ENCODE measurements at places on chromosomes 16 and 17.

GRCh38 chr16:66800856-66801255, 528 bp downstream of the TERB1 start:
- no peak for DNase-seq

GRCh38 chr17:28615260-28615940, 1.4 kb upstream of the RSKR start:
- DNase-seq, result no peak

DNA sequence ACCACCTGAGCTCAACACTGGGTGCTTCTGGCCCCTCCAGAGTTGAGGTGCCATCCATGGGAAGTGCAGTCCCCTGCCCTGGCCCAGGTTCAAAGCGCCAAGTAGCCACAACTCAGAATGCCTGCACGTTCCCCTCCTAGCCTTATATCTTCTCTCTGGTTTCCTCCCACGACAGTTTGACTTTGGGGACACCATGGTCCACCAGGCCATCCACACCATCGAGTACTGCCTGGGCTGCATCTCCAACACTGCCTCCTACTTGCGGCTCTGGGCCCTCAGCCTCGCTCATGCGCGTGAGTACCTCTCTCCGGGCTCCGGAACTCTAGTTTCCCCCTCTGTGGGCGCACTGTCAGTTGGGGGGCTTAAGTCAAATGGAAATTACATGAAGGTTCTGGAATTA, 22.4 kb upstream of the NAGLU start:
- no peak for DNase-seq

DNA sequence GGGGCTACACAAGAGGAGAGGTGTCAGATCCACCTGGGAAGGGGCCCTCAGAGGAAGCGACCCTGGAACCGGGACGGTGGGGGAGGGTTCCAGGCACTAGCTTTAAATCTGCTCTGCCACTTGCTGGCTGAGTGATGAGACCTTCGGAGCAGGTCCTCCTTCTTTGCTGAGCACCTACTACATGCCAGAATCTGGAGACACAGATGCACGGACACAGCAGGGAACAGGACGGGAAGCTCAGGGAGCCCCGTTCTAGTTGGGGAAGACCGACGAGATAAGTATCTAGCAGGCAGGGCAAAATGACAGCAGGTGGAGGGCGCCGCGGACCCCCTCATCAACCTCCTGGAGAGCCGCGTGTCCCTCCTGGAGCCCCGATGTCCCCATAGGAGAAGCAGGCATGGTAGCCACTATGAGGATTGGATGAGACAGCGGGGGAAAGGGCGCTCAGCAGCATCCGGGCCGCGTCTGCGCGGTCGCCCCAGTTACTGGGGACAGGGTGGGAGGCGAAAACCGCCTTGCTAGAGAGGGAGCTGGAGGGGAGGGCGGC, 27.2 kb downstream of the SBK1 start:
- DNase-seq, result no peak

DNA sequence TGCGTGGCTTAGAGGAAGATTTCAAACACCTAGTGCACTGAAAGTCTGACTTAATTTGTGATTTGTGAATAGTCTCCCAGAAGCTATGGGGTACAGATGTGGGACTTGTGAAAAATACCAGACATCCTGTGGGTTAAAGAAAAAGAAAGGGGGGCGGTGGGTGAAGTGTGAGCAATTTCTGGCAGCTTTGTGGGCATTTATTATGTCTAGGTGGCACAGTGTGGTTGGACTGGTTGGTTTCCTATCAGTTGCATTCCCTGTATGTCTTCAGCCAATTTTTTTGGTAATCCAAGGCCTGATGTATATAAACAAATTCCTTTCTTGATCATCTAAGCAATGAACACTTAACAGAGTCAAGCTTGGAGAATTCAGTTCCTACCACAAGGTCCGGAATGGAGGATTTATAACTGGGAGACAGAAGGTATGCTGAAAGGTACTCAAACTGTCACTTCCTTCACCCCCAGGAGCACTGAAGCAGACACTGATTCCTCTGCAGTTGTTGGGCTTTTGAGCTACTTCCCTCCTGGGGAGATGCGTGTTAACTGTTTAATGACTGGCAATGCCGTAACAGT, 211.6 kb downstream of the WWOX start:
- peak; percentile 35 for DNase-seq

DNA sequence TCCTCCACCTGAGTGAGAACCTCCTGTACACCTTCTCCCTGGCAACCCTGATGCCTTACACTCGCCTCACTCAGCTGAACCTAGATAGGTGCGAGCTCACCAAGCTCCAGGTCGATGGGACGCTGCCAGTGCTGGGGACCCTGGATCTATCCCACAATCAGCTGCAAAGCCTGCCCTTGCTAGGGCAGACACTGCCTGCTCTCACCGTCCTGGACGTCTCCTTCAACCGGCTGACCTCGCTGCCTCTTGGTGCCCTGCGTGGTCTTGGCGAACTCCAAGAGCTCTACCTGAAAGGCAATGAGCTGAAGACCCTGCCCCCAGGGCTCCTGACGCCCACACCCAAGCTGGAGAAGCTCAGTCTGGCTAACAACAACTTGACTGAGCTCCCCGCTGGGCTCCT, 679 bp downstream of the GP1BA start:
- DNase-seq, result no peak

- no peak for DNase-seq
Measured at GRCh38 chr17:21177854-21178600, 35.9 kb downstream of the TMEM11 start.

- no peak for DNase-seq
Measured at GRCh38 chr16:89039756-89040155, 53.9 kb upstream of the ACSF3 start.

DNA sequence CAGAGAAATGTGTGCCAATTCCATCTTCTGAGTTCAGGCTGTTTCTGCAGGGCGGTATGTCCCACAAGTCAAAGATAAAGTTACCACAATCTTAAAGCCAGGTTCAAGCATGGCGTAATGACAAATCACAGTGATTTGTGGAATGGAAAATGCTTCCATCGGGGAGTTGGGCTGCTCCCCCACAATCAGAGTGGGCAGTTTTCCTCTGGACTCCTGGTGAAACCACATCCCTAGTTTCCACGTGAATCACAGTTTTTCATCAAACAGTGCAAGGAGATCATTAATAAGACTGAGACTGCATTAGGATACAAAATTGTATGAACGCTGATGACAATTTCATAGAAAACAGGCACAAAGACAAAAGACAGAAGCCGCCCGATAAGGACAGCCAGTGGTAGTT, 3.6 kb downstream of the LITAF start:
- DNase-seq, result no peak

DNA sequence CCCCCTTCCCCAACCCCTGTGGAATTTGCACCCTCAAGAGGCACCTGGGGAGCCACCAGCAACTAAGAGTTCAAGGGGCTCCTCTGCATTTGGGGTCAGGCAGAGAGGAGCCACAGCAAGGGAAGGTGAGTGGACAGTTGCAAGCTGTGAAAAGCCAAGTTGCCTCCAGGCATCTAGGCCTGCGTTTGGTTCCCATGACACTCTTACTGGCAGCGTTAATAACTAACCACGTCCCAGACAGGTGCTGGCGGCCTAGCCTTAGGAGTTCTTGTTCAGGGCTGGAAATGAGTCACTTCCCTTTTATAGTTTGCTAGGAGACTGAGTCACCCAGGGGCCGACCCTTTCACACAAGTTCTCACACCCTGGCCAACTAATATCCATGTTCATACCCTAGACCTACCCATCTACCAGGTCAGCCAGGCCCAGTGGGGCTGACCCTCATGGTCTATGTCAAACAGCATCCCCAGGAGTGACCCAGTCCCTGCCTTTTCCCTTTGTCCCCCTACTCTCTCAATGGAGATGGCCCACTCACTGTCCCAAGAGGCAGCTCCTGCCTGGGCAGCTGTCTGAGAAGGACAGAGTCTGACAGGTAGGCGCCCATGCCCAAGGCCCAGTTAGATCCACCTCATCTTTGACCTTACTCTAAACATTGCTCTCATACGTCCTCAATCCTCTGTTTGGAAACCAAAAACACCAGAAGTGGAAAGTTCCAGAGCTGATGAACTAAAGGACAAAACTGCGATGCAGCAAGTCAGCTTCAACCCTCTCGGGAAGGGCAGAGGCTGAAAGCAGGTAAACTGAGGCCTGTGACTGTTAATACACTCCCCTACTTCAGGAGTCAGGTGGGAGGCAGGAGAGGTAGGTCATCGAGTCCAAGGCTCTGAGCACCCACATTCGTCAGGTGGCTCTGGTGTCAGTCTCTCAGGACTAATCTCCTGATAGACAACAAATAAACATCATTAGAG, 300.6 kb downstream of the SOX9 start:
- DNase-seq, result peak; percentile 32

- peak; percentile 3 for DNase-seq
Measured at GRCh38 chr16:13426269-13426668, 493.7 kb upstream of the ERCC4 start.

DNA sequence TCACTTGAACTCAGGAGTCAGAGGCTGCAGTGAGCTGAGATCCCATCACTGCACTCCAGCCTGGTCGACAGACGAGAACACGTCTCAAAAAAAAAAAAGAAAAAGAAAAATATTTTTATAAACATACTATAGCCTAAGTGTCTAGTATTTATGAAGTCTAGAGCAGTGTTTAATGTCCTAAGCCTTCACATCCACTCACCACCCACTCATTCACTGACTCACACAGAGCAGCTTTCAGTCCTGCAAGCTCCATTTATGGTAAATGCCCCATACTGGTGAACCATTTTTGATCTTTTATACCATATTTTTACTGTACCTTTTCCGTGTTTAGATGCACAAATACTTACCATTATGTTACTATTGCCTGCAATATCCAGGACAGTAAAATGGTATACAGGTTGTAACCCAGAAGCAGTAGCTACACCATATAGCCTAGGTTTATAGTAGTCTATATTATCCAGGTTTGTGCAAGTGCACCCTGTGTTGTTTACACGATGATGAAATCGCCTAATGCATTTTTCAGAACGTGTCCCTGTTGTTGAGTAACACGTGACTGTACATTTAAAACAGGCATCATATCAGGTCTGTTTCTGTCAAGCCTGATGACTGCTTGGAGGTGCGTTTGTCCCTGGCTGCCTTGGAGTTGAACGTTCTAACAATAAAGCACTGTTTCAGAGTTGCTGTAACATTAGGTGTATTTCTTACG, 10.1 kb downstream of the NUDT7 start:
- DNase-seq, result no peak

DNA sequence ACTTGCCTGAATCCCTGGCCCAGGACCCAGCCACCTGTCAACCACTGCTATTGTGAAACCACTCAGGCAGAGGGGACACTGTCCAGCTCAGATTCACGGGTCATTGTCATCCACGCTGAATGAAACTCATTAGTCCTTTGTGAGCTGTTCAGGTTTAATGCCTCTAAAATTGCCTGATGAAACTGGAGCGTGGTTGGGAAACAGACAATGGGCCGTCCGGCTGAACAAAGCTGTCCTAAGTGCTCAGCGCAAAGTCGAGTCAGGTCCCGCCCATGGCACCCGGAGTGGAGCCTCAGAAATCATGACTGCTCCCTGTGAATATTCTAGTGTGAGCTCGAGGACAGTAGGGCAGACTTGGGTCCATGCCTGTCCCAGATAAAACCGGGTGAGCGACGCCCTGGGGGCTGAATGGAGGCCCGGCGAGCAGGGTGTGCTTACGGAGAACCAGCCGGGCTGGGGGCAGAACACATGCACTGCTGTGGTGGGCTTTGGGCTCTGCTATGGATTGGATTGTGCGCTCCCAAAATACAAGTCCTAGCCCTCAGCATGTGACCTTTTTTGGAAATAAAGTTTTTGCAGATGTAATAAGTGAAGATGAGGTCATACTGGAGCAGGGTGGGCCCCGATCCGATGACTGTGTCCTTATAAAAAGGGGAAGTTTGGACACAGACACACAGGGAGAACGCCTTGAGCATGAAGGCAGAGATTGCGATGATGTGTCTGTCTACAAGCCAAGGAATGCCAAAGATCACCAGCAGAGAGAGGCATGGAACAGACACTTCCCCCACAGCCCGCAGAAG, 12.9 kb upstream of the CMIP start:
- DNase-seq, result no peak

GRCh38 chr16:1036726-1037393, 35.7 kb upstream of the SSTR5 start:
- DNase-seq, result no peak

- peak; percentile 64 for DNase-seq
Measured at GRCh38 chr17:77086433-77087010, 54.2 kb upstream of the SEC14L1 start.

DNA sequence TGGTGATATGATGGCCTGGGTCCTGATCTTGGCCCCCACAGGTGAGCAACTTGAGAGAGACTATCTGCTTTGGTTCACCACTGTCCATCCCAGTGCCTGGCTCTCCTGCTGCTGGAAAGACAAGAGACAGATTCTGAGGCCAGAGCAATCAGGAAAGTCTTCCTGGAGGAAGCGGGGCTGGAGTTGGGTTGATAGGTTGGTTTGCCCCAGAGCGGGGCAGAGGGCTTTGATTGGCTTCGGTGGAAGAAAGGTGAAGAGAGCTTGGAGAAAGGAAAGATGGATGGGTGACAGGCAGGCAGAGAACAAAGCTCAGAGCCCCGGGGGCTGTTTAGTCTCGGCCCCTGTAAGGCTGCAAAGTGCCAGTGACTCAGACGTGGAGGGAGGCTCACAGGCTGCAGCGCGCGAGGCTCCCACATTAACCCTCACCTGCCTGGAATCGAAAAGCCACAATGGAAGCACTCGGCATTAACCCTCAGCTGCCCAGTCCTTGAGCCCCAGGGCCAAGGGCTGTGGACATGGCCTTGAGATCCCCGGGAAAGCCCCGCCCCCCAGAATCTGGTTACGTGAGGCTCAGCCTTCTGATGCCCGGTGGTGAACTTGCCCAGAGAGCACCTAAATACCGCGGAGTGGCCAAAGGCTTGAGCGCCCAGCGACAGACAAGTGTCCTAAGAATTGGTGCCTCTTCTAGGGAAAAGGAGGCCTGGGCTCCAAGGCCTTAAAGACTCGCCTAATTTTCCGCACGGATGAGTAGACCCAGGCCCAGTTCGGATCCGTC, 996 bp upstream of the CPNE2 start:
- DNase-seq, result no peak

DNA sequence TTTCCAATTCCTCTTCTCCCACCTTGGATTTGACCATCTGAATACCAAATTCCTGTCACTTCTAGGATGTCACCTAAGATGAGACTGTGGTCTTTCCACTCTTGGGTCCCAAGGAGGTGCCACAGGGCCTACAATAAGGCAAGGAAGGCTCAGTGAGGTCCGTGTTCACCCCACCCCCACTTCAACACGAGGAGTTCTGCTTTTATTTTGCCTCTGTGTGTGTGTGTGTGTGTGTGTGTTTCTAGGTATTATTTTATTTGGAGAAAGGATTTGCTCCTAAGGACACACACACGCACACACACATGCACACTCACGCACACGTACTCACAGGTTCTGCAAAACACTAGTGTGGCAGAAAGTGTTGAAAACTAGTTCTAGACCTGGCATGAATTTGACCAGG, 24.5 kb upstream of the PHOSPHO1 start:
- DNase-seq, result no peak

DNA sequence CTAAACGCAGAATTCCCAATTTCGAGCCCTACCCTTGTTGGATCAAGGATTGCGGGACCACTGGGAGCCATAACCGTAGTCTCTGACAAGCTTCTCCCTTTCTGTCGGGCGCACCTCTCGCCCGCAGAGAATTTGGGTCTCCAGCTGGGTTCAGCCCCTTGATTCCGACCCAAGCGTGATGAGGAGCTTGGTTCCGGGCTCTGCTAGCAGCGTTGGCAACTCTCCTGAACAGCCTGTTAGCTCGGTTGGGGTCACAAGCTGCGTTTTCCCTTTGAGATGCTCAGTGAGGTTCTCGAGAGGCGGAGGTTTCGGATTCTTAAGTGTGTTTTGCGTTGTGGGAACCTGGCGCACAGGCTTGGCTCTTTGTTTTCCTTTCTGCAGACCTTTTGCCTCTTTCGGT, 655 bp downstream of the ATXN1L start:
- peak; percentile 28 for DNase-seq
